ENCODE measurements at places on chromosomes 6 and 20.
A peak's percentile ranks its signal among the peaks of the same experiment; 100 is the strongest.

- no peak for DNase-seq
These were observed 62.4 kb upstream of the TNFAIP3 start for GRCh38 chr6:137804637-137805036.

DNA sequence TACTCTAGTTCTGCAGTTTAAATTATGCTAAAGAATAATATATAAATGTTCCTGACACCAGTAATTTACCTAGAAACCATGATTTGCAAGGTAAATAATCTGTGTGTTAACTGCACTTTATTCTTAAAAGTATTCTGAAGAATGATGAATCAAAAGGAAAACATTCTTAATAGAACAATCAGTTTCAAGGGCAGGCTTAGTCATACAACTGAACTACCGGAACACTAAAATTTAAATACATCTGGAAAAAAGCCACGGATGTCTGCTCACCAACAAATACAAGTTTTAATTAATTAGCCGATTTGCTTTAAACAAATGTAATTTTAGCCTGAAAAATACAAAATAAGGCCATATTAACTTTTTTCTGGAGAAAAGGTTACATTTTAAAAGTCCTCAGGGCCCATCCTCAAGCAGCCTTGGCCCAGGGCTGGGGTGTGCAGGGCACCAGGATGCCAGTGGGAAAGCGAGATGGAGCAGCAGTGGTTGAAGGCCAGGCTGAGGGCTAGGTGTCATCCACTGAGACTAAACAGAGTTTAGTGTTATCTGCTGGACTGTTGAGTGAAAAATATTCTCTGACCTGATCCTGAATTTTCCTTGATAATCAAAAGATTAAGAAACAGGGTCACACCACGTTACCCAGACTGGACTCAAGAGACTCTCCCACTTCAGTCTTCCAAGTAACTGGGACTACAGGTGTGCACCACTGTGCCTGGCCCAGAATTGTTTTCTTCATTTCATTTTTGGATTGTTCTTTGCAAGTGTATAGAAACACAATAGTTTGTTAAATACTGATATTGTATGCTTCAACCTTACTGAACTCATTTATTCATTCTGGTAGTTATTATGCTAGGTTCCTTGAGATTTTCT is 88.2 kb upstream of the DST start:
- DNase-seq = no peak

DNA sequence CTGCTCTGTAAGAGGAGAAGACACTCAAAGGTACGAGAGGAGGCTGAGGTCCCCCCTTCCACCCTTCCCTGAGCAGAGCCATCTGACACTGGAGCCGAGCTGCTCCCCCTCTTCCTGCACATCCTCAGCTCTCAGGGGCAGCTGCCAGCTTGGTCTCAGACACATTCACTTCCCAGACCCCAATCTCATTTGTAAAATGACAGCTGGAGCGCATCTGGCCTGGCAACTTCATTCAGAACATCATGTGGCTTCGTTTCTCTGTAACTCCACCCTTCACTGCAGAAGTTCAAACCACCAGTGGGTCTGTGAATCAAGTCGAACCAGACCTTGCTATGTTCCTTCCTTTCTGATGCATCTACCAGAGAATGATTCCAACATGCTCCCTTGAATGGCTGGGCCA is 145.6 kb upstream of the CDH4 start:
- DNase-seq = no peak

GRCh38 chr6:31268836-31269235 is 3.1 kb downstream of the HLA-C start:
- DNase-seq = no peak

GRCh38 chr6:122726649-122727048 is 52.9 kb upstream of the FABP7 start:
- peak; percentile 40 for DNase-seq

DNA sequence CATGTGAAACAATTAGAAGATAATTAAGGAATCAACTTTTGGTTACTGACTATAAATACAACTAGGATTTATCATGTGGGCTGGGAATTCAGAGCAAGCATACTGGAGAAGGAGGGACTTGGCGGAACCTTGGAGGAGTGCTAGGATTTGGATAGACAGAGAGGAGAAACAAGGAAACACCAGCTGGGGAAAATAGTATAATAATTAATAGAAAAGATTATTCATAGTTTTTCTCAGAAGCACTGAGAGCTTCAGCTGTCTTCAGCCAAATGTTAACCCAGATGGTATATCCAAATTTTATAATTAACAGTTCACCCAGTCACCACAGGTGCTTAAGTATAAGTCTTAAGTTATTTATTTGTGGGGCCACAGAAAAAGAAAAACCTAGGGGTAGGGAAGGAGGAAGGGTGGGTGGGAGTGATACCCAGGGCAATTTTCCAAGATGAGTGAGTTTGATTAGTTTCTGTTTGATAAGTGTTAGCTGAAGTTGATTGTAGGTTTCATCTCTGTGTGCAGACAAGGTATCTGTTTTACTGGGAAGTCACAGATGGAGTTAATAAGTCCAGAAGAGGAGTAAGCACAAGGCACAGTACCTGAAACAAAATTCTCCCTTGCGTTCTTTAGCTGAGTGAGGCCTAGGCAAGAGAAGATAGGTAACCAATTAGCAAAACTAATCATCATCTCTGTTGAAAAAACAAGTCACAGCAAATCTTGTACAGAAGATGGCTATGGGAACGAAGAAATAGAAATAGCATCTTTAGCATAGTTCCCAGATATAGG is 175.5 kb downstream of the TFAP2B start:
- DNase-seq = no peak

DNA sequence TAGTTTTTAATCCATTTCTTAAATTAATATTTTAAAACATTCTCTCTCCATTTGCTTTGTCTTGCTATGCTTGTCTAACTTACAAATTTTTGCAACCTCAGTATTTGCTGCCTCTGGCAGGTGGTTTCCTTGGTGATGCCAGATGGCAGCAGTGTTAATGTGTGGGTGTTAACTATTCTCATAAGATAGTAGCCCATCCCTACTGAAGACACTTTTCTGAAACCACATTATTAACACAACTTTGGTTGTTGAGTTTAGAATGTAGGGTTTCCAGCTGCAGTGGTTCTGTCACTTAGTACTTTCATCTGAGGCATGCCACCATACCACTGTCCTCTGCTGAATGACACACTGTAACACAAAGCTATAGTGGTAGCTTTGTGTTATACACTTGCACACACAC is 75.1 kb downstream of the MYO6 start:
- DNase-seq = no peak

DNA sequence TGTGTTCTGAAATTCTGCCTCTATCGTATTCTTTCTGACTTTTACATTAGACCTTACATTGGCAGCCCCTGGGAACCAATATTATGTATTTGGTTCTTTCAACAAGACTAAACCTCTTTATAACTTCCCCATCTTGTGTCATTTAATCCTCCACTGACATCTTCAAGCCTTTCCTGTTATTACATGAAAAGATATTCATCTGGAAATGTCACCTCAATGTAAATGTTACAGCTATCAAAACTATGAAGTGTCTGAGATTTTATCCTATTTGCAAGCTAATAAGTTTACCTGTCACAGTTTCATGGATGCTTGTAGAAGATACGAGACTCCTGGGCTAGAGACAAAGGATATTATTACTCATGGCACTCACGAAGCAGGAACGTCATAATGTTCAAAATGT is 43.9 kb upstream of the NOX3 start:
- DNase-seq = no peak

- peak; percentile 92 for DNase-seq
These were observed 34.9 kb downstream of the RNF24 start for GRCh38 chr20:3980260-3981131.

DNA sequence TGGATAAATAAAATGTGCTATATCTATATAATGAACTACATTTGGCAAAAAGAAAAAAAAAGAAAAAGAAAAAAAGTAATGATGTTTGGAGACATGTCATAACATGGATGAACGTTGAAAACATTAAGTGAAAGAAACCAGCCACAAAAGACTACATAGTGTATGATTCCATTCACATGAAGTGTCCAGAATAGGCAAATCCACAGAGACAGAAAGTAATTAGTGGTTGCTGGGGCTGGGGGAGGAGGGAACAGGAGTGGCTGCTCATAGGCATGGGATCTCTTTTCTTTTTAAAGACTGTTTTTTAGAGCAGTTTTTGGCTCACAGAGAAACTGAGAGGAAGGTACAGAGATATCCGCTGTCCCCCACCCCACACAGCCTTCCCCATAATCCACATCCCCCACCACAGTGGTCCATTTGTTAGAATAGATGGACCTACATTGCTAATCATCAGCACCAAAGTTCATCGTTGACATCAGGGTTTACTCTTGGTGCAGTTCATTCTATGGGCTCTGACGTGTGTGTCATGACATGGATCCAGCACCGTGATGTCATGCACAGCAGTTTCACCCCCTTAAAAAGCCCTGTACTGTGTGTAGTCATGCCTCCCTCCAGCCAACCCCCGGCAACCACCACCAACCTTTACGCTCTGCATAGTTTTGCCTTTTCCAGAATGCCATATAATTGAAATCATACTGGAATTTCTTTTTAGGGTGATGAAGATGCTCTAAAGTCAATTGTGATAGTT is 240.9 kb upstream of the RREB1 start:
- no peak for DNase-seq

- DNase-seq = no peak
These were observed 248.6 kb downstream of the HIVEP2 start for GRCh38 chr6:142696123-142697000.

- DNase-seq = no peak
These were observed 294.8 kb downstream of the CDC5L start for GRCh38 chr6:44682280-44682679.

- DNase-seq = no peak
These were observed 16.6 kb downstream of the DDO start for GRCh38 chr6:110398778-110399177.

DNA sequence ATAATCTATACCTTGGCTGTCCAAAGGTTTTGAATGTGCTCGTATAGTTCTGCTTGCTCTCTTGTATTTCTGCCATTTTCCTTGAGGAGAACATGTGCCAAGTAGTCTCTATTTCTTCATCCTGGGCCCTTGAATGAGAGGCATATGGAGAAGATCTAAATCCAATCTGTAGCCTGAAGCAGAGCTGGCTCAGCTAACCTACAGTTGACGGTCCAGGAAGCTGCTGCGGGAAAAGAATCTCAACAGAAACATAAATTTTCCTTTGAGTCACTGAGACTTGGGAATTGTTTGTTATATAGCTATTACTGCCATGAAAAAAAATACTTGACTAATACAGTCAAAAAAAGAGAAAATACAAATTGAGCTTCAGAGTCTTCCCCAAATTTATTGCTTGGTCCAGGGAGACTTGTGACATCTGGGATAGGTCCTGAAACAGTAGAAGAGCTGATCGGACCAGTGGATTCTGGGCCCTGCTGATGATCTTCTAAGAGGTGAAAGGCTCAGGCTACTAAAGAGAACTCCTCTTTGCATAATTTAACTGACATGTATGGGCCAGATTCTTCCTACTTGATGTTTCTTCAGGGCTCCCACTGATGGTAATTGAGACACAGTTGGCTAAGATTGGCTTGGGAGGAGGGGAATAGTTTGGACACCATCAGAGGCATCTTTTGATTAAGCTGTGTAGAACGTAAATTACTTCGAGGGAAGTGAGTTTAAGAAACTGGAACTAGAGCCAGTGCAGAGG is 29.9 kb upstream of the PLCB4 start:
- DNase-seq = peak; percentile 11

GRCh38 chr20:1462834-1463233 is 3.8 kb downstream of the NSFL1C start:
- DNase-seq = peak; percentile 36

DNA sequence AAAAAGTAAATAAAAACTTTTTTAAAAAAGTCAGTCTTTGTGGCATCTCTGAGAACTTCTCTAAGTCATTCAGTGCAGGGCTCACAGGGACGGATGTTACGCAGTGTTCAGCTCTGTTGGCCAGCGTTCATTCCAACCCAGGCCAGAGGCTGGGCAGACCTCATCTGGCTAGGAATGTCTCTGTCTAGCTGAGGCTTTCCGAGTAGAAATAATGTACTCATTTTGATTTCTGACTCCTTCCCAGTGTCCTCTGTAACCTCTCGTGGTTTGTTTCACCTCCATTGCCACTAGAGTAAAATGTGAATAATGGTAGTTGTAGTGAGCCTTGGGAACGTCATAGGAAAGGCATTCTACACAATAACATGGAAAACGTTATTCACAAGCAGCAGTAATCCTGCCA is 135.1 kb downstream of the TMEM242 start:
- DNase-seq = no peak

- no peak for DNase-seq
These were observed 248.5 kb downstream of the THBS2 start for GRCh38 chr6:169005166-169005565.

DNA sequence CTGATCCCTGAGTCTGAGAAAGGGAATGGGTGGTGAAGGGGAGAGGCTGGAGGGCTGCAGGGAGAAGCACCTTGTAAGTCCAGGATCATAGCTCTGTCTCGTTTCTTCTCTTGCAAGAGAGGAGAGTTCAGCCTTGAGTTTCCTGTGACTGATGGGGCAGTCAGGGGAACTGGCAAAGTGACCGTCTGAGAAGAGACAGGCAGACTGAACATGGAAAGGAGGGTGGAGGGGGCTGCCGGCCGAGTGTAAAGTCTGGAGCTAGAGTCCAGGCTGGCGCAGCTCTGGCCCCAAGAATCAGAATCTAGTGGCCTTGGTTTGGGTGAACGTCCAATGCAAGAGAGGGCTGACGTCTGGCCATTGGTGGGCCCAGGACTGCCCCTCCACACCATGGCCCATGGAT is 72.5 kb downstream of the TCP11 start:
- DNase-seq = no peak

GRCh38 chr6:37582306-37582705 is 82.6 kb upstream of the CCDC167 start:
- DNase-seq = no peak

DNA sequence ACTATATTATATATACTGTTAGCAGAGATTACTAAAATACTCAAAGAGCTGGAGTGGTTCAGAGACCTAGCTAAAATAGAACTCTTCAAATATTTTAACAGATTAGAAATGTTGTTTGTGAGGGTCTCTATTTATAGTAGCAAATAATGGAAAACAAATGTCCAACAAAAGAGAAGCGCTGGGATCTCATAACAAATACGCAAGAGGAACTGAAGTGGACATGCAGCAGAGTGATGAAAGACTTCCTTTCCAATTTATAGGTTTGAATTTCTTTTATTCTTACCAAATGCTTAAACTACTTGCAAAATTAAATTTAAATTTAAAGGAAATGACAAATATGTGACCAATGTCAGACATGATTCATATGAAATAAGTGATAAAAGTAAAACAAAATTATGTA is 49.9 kb downstream of the PIGU start:
- DNase-seq = peak; percentile 69

DNA sequence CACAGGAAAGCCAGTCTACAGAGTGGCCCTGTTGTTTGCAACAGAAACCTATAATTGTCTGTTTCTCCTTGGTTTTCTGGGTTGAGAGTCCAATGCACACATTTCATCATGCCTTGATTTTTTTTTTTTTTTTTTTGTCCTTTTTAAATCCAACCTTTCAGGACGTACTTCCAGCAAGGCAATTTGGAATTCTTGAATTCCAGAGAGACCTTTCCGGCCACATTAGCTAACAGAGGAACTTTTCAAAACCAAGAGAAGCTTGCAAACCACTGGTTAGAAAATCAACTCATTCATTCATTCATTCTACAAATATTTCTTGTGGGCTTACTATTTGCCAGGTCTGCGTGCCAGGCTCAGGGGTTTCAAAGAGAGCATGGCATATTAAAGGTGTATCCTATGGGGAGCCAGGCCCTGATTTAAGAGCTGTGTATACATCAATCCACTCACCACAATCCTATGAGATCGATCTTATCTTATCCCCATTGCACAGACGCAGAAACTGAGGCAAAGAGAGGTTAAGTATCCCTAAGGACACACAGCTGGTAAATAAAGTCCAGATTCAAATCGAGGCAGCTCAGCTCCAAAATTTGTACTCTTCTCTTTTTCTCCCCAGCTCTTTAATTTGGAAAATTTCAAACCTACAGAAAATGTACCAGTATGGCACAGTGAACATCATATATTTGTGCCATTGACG is 43.0 kb downstream of the EYA2 start:
- DNase-seq = no peak
